ENCODE measurements at places on chromosomes 2 and 18. TPM values are rescaled to one million over a fixed set of nuclear protein-coding genes. Genes with fewer than 3 reads are reported as not detected.

- DNase-seq: no peak
Observed at GRCh38 chr18:48868468-48869466, 82.0 kb downstream of the SMAD7 start.

- no peak for DNase-seq
Observed at GRCh38 chr2:20471148-20471547, 24.3 kb downstream of the RHOB start.

GRCh38 chr2:16773080-16773713, 107.6 kb upstream of the CYRIA start:
- DNase-seq: peak; percentile 31

- DNase-seq: no peak
Observed at GRCh38 chr2:9681427-9681817, 50.6 kb upstream of the YWHAQ start.

The COBLL1 gene
- 12.5 TPM for total RNA-seq

The GCKR gene
- not detected for total RNA-seq

- no peak for DNase-seq
Observed at GRCh38 chr2:63545023-63545422, 43.3 kb downstream of the WDPCP start.

The IL1RL2 gene
- not detected for total RNA-seq

- DNase-seq: no peak
Observed at GRCh38 chr2:25098056-25098455, 56.2 kb downstream of the EFR3B start.

DNA sequence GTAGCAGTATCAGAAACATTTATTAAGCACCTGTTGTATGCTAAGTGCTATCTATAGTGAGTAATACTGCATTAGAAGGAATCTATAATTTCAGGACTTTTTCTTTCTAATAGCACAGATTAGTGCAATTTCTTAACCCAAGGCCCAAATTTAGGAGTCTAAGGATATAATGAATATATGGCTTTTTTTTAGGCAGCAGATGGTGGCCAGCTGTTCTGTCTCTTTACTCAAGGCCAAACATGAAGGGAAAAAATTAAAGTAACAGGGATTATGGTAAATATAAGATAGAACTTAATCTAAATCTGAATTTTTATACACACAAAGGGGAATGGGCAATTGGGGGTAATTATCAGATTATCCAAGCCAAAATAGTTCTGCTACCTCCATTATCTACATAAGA, 230.6 kb upstream of the SP5 start:
- no peak for DNase-seq

The EVX2 gene
- not detected for total RNA-seq

The CD207 gene
- not detected for total RNA-seq

DNA sequence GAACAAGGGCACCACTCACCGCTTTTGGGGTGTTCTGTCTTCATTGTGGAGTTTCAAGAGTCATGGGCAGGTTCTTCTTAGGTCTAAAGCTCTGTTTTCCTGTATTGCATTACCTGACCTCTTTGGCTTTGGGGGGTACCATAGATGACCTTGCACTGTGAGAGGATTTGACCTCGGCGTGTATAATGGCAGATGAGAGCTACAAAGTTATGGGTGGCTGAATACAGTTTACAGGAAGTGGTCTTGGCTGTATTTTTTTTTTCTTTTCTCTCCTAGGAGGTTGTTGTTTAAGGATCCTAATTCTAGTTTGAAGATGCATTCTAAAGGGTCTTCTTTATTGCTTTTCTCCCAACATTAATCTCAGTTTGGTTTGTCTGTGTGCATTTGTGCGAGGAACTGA, 11.5 kb downstream of the GAL3ST2 start:
- DNase-seq: no peak

DNA sequence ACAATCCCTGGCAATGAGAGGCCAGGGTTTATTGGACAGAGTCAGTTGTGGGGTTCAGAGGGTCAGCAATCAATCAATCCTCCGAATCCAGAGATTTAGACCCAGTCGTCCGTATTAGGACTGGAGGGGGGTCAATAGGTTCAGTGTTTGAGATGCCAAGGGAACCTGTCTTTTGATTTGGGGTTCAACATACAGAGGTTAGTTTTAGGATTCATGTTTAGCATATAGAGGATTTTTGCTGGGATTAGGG, 292 bp downstream of the GMPPA start:
- no peak for DNase-seq

DNA sequence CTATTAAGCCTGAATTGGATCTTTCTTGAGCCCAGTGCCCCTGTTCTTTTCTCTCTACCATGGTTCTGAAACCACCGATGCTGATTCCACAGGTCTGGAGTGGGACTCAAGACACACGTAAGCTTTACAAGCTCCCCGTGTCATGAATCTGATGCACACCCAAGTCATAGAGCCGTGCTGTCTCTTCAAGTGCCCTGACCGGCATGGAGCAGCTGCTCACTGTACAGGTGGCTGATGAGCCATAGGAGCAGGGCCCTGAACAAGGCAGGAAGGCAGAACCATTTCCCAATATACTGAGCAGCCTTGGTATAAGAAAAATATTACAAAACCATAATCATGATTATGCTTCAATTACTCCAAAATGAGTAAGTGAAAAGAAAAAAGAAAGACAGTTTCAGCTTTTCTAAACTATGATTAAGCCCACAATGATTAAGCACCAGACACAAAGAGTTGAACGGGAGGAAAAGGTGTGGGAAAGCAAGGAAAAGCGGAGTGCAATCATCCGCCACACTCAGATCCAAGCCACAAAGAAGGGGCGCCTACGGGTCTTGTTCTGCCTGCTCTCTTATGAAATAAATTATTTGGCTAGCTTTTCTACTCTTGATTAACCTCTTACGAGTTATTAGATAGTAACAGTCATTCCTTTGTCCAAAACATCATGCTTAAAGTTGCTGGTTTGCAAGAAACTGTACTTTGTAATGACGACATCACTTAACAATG, 41.7 kb downstream of the NOL10 start:
- peak; percentile 1 for DNase-seq

DNA sequence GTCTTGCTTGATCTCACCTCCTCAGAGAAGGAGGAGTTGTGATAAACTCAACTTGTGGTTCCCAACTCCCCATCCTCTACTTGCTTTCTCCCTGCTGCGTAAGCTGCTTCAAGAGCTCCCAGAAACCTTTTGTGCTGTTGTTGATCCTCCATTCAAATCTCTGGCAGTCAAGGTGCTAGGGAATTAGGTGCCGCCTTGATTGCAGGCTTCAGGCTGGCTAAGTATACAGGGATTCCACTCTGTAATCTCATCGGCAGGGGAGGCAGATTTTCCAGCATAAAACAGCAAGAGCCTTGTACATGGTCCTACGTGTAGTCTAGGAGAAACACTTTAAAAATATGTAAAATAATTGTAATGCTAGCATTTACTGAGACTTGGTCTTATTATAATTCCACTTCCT, 116.2 kb upstream of the DDX18 start:
- no peak for DNase-seq

GRCh38 chr2:64839844-64840243, 149.4 kb upstream of the SLC1A4 start:
- DNase-seq: no peak

The MTA3 gene
- 25.0 TPM for total RNA-seq
